ENCODE measurements at places on chromosomes 1 and 21.

- DNase-seq = no peak
These were observed 299.8 kb downstream of the DUSP10 start for GRCh38 chr1:221442056-221442455.

GRCh38 chr1:70992521-70992920 lies 55.1 kb downstream of the PTGER3 start:
- no peak for DNase-seq

- no peak for DNase-seq
These were observed 336.2 kb downstream of the SETD4 start for GRCh38 chr21:35724156-35724555.

DNA sequence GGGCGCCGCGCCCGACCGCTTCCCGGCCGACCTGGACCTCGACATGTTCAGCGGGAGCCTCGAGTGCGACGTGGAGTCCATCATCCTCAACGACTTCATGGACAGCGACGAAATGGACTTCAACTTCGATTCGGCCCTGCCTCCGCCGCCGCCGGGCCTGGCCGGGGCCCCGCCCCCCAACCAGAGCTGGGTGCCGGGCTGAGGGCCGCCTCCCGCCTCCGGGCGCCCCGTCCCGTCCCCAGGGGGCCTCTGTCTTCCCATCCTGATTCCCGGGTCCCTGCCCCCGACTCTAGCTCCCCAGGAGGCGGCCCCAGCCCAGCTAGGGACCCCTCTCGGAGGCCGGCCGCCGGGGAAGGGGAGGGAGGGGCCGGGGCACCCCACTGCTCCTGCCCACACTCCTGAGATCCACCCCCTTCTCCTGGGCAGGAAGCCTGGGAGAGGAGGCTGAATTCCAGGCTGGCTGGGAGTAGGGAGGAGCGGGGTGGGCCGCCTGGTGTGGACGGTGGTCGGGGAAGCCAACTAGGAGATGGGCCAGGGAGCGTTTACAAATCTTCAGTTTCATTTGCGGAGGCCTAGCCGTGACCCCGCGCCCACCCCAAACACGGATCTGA lies 21.4 kb downstream of the FOXO6 start:
- peak; percentile 89 for DNase-seq

- DNase-seq = peak; percentile 55
These were observed 46.4 kb upstream of the ERG start for GRCh38 chr21:38544661-38545060.

GRCh38 chr1:42831273-42831672 lies 14.1 kb upstream of the SVBP start:
- DNase-seq = no peak

DNA sequence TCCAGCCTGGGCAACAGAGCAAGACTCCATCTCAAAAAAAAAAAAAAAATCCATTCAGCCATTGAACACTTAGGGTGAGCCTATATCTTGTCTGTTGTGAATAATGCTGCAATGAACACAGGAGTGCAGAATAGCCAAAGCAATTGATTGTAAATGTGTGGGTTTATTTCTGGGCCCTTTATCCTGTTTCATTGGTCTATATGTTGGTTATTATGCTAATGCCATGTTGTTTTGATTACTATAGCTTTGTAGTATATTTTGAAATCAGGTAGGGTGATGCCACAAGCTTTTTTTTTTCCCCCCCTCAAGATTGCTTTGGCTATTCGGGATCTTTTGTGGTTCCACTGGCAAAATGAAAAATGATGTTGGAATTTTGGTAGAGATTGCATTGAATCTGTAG lies 167.5 kb downstream of the LBR start:
- DNase-seq = no peak

- DNase-seq = no peak
These were observed 88.9 kb downstream of the SIK1 start for GRCh38 chr21:43337901-43338655.

DNA sequence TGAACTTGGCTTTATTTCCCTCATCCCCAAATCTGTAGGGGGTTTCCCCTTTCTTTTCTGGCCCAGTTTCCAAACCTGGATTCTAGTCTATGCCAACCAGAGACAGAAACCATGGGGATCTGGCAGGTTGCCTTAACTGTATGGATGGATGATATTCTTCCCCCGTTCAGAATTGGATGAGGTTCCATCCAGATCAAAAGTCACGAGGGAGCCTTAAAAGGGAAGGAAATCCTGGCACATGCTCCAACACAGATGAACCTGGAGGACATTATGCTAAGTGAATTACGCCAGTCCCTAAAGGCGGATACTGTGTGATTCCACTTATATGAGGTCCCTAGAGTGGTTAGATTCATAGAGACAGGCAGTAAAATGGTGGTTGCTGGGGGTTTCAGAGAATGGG lies 124.4 kb downstream of the HUNK start:
- DNase-seq = no peak

DNA sequence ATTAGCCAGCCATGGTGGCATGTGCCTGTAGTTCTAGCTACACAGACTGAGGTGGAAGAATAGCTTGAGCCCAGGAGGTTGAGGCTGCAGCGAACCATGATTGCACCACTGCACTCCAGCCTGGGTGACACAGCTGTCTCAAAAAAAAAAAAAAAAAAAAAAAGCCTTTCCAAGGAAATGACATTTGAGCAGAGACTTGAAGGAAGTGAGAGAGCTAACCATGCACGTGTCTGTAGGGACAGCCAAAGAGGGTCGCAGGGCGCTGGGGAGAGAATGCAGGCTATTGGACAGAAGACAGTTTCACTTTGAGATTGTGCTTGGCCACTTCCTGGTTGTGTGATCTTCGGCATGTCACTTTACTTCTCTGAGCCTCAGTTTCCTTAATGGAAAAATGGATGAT lies 6.8 kb downstream of the HCRTR1 start:
- DNase-seq = no peak

DNA sequence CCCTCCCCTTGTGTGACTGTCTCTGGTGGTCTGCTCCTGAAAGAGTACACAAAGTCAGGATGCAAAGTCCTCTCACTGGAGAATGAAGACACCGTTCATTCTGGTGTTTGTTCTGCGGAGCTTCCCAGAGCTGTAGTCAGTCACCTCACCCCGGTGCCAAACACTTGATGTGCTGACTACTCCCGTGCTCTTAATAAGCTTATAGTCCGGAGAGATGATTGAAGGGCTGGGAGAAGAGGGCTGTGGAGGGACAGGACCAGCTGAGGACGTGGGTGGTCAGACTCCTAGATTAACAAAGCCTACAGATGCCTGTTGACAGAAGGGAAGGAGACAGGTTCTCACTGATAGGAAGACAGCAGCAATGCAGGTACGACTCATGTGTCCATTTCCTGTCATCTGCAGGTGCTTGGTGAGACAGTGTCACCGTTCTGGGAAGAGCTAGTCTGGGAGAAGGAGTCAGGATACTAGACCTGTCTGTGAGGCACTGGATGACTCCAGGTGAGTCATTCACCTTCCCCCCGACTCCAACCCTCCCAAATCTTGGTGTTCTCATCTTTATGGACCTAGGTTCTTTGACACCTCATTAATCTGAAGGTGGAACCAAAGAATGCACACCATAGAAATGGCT lies 40.4 kb upstream of the LRRN2 start:
- no peak for DNase-seq

All from GM03348 (cell line).